ENCODE measurements at places on chromosomes 1 and 21.

DNA sequence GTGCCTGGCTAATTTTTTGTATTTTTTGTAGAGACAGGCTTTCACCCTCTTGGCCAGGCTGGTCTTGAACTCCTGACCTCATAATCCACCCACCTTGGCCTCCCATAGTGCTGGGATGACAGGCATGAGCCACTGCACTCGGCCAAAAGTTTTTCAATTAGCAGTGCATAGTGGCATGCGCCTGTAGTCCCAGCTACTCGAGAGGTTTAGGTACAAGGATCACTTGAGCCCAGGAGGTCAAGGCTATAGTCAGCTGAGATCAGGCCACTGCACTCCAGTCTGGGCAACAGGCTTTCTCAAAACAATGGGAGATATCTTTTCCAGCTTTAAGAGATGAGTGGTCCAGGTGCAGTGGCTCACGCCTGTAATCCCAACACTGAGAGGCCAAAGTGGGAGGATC lies 30.8 kb downstream of the DAP3 start:
- no peak for DNase-seq

- DNase-seq = no peak
Measured at GRCh38 chr1:17355898-17356297, 16.1 kb upstream of the PADI6 start.

- DNase-seq = no peak
Measured at GRCh38 chr1:59350521-59350920, 53.6 kb downstream of the FGGY start.

GRCh38 chr1:233544304-233544703 lies 69.6 kb upstream of the KCNK1 start:
- DNase-seq = no peak

GRCh38 chr1:112783059-112783458 lies 67.9 kb upstream of the PPM1J start:
- DNase-seq = no peak

- DNase-seq = no peak
Measured at GRCh38 chr1:200866116-200866515, 6.7 kb upstream of the GPR25 start.

DNA sequence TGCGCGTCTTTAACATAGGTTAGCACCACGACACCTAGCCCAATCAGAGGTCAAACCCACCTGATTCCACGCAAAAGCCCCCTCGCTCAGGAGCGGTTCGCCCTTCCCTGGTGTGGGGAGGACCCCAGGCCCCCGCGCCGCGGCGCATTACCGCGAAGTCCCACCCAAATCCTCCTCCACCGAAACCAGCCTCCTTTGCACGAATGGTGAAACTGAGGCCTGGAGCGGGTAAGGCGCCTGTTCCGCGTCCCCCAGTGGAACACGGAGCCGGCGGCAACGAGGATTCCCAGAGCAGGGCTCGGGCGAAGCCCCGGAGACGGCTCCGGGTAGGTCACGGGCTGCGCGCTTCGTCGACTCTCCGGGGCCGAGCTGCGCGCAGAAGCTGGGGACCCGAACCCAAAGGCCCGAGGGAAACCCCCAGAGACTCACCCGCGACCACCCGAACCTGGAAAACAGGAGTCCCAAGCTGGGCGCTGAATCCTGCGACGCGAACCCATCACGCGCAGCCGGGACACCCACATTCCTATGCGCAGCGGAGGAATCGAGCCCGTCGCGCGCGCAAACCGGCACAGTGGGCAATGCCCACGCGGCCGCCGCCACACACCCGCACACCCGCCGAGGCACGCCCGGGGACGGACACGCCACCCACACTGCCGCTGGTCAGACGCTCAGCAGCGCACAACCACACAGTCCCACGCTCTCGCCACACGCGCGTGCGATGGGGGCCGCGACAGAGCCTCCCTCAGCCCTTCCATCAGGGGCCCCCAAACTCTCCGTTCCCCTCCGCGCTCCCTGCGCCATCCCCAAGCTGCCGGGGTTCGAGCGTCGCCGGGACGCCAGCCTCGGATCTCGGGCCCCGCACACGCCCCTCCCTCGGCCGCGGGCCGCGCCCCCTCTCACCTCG lies 507 bp downstream of the GLIS1 start:
- no peak for DNase-seq

DNA sequence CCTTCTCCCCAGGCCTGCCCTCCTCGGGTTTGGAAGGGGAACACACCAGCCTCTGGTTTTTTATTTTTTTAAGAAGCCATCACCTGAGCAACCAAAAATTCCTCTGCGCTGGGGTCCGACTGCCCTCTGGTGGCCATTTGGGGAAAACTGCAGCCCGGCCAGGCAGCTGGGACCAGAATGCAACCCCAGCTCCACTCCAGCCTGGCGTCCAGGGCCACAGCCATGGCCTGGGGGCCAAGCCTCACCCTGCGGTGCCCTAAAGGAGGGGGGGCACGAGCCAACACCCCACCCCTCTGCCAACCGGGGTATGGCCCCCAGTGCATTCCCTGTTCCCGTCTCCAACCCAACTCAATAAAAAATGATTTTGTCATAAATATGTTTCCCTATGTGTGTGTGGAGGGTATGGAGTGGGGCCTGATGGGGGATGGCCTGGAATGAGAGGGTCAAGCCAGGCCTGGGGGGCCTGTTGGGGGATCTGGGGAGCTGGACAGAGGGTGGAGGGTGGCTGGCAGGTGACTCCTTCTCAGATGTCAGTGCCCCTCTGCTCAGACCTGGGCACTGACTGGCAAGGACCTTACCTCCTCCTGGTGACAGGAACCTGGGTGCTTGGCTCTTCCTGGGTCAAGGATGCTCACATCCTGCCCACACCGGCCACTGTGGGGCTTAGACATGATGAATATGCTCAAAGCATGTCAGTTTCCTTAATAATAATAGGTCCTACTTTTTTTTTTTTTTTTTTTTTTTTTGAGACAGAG lies 3.2 kb downstream of the GPR3 start:
- no peak for DNase-seq

DNA sequence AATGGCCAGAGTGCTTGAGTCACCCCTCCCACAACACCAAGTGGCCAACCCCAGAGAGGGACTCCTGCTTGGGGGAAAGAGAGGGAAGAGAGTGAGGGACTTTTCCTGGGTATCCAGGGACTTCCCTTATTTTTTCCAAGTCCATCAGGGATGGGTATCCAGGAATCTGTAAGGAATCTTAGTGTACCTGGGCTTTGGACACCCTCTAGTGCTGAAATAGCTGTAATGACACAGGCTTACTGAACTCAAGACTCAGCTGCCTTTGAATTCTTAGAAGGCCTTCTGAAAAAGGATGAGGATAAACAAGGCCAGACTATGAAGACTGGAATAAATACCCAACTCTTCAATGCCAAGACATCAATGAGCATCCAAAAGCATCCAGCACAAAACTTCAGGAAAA lies 12.0 kb downstream of the TSHB start:
- DNase-seq = no peak

- no peak for DNase-seq
Measured at GRCh38 chr1:171286032-171286705, 27.8 kb upstream of the FMO4 start.

DNA sequence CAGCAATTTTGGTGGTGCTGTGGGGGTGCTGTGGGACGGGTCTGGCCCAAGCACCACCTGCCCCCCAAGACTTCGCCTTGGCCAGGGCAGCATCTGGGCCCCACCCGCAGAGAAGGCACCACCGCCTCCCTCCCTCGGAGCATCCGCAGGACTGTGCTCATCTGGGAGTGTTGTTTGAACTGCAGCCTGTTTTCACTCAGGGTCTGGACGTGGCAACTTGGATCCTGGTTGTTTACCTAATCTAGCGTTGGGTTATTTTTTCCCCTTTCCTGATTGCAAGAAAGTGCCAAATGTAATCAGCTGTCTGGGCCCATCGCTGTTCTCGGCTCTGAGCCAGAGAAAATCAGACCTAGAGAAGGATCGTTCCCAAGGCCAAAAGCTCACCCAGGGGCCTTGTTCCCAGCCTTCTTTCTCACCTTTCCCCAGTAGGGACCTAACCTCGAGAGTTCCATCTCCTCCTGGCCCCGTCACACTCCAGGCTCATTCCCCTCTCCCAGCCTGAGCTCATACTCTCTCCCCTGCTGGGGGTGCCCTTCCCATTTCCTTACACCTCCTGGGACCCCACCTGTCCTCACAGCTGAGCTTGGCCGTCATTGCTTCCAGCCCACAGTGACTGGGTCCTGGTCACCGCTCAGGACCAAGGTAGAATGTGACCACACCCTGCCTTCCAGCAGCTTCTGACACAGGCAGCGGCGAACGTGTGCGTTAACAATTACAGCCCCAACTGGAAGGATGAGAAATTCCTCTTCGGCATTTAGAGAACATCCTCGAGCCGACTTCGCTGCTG lies 72.0 kb upstream of the FAM20B start:
- DNase-seq = no peak

GRCh38 chr1:61992257-61992656 lies 202.4 kb upstream of the L1TD1 start:
- no peak for DNase-seq

- DNase-seq = no peak
Measured at GRCh38 chr1:118144684-118145083, 40.3 kb downstream of the SPAG17 start.

DNA sequence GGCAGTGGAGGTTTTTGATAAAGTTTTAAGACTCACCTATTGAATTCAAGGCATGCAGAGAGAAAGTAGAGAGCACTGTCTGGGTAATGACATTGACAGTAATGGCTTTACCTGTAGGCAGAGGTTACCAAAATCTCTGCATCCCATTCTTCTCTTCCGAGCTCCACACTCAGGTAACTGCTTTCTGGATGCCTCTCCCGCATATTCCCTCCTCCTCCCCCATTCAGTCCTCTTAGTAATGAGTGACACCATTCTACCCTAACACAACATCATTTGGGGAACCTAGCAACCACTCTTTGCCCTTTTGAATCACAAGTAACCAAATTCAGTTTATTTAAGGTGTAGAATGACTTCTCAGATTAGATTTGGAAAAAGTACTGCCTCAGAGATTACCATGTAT lies 56.5 kb downstream of the DYRK1A start:
- DNase-seq = no peak

Data from esophagus squamous epithelium (tissue), 5 donors.